ENCODE measurements at places on chromosomes 2 and 18.
A peak's percentile ranks its signal among the peaks of the same experiment; 100 is the strongest.

DNA sequence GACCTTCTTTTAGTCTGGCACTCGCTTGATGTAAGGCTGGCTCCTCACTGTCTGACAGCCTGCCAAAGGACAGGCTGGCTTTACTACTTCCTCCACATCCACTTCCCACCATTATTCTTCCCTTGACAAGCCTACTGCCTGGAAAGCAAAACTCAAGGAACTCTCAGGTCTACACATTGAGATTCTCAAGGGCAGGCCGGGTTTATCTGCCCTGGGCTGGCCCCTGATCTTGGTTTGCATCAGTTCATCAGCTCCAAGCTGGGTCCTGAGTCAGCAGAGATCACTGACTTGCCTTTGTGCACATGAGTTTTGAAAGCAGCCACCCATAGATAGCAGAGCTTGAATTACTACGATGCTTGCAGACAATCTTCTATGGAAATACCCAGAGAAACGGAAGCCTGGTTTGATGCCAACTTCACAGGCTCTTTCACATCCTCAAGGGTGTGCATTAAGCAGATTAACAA, 53.9 kb downstream of the KCTD18 start:
- no peaks in the 10 kb centered on the region for H3K27me3 ChIP-seq
- peak overlapping the region; percentile 21 for H3K4me3 ChIP-seq

DNA sequence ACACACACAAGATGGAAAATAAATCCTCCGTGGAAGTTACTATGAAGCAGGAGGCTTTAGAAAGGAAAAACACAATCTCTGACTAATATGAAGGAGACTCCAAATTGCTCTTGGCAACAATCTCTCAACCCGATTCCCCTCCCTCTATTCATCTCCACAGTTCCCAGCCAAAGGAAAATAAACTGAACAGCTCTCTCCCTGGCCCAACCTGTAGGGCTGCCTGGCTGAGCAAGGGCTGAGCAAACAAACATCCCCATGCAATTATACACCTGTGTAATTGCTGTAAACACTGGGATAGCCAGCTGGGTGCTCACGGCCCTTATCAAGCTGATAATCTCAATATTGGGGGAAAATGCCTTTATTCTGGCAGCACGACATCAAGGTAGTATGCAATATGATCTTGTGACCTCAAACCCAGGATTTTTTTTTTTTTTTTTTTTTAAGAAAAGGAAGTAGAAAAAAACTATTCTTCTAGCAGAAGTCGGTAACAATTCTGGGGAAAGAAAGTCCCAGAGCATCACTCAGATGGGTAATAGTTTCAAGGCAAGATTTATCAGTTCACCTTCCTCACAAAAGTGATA, 203.3 kb upstream of the SMAD2 start:
- H3K4me3 ChIP-seq: no peak overlapping the region
- H3K27ac ChIP-seq: no peak overlapping the region
- peaks cover 4% of the 10 kb centered on the region for H3K4me1 ChIP-seq
- no peak for DNase-seq
- H3K27me3 ChIP-seq: peaks cover 46% of the 10 kb centered on the region

GRCh38 chr2:239581352-239581901, 180.6 kb upstream of the HDAC4 start:
- H3K36me3 ChIP-seq: no peaks in the 10 kb centered on the region
- H3K4me3 ChIP-seq: no peak overlapping the region
- DNase-seq: peak; percentile 7

- H3K27me3 ChIP-seq: no peaks in the 10 kb centered on the region
- no peaks in the 10 kb centered on the region for H3K36me3 ChIP-seq
- H3K27ac ChIP-seq: no peak overlapping the region
Observed at GRCh38 chr2:150909613-150910012, 352.1 kb downstream of the RBM43 start.

- no peak overlapping the region for H3K4me3 ChIP-seq
- H3K27me3 ChIP-seq: peaks cover 2% of the 10 kb centered on the region
- H3K27ac ChIP-seq: no peak overlapping the region
Observed at GRCh38 chr2:238914648-238915015, 66.7 kb downstream of the TWIST2 start.

DNA sequence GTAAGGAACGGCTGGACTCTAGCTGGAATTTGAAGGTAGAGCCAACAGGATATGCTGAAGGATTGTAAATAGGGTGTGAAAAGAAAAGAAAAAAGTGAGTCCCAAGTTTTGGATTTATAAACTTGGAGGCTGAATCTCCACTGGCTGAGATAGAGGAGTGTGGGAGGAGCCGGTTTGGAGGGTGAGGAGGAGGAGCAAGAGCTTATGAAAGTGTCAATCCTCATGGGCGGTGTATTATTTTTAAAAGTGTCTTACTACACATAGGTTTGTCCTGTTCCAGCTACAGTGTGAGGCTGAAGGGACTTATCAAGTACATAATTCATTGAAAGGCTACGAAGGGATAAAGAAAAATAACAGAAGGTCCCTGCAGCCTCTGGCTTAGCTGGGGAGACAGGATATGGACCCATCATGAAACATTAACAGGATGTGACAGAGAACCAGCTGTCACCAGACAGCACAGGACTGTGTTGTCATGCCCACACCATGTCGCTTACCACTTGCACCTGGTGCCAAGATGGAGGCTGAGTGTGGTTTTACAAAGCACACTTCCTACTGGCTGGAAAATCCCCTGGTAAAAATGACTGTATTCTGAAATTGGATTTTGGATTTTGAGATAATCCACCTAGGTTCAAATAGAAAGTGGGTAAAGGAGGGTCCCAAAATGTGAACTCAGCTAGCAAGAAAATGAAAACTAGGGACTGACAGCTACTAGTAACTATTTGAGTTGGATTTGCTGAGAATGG, 2.5 kb upstream of the MREG start:
- DNase-seq: no peak
- peaks cover 6% of the 10 kb centered on the region for H3K36me3 ChIP-seq
- H3K27ac ChIP-seq: peak overlapping the region; percentile 81

GRCh38 chr2:108967757-108968156, 21.3 kb downstream of the EDAR start:
- H3K27me3 ChIP-seq: no peaks in the 10 kb centered on the region
- no peaks in the 10 kb centered on the region for H3K36me3 ChIP-seq
- H3K4me3 ChIP-seq: no peak overlapping the region
- H3K27ac ChIP-seq: no peak overlapping the region
- H3K4me1 ChIP-seq: no peaks in the 10 kb centered on the region
- DNase-seq: no peak

GRCh38 chr18:49111191-49111988, 160.6 kb upstream of the SMAD7 start:
- no peaks in the 10 kb centered on the region for H3K4me1 ChIP-seq
- H3K36me3 ChIP-seq: peaks cover 68% of the 10 kb centered on the region
- H3K4me3 ChIP-seq: no peak overlapping the region
- no peak overlapping the region for H3K27ac ChIP-seq
- no peak for DNase-seq
- H3K27me3 ChIP-seq: no peaks in the 10 kb centered on the region

DNA sequence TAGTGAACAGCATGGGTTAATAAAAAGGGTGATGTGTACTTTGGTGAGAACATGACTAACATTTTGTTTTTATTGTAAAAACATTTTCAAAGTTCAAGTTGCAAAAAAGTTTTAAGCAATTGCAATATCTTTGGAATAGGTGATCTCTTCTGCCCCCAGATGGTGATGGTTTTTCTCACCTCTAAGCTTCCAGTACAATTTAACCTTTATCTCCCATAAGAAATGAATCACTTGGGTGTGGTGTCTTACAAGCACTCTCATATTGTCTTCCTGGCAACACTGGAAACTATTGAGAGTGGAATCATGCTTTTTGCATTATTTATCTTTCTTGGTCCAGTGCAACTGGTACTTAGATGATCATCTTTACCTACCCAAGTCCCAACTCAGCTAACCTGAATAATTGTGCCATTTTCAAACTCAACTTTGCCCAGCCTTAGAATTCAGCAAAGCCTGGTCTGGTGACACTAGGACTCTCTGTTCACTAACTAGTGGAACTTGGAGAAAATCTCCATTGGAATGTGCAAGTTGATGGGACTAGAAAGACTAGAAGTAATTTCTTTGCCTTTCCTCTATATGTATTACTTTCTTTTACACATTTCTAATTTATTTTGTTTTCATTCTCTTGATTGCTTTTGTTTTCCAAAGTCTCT, 964.7 kb upstream of the ZEB2 start:
- no peaks in the 10 kb centered on the region for H3K27me3 ChIP-seq
- H3K36me3 ChIP-seq: no peaks in the 10 kb centered on the region
- H3K27ac ChIP-seq: no peak overlapping the region
- no peak for DNase-seq
- peaks cover 7% of the 10 kb centered on the region for H3K4me1 ChIP-seq

DNA sequence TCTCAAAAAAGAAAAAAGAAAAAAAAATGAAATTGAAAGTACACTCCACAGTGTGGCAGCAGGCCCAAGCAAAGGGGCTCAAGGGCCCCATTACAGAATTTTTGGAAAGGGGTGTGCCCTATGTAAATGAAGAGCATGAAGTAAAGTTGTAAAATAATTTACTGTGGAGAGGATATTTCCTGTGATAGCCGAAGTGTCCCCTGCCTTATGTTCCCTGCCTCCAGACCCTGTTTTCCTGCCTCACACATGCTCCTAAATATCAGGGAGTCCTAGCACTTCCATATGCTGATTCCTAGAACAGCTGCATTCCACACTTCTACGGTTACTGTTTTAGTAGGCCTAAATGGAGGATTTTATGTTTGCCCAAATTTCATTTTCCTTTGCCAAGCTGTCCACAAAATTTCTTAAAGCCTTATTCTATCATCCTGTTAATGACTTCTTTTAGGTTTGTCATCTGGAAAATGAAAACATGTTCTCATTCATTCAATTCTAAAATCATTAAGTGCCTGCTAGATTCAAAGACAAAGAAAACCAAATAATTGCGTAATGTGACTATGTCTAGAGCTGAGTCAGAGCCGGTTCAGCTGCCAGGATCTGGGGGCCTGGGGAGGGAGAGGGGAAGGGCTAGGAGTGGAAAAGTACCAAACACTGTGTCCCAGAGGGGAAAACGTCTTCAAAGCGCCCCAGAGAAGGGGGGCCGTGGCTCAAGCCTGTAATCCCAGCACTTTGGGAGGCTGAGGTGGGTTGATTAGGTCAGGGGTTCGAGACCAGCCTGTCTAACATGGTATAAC, 25.9 kb upstream of the IMPA2 start:
- H3K36me3 ChIP-seq: no peaks in the 10 kb centered on the region
- H3K27me3 ChIP-seq: no peaks in the 10 kb centered on the region
- H3K4me1 ChIP-seq: no peaks in the 10 kb centered on the region
- no peak overlapping the region for H3K27ac ChIP-seq

DNA sequence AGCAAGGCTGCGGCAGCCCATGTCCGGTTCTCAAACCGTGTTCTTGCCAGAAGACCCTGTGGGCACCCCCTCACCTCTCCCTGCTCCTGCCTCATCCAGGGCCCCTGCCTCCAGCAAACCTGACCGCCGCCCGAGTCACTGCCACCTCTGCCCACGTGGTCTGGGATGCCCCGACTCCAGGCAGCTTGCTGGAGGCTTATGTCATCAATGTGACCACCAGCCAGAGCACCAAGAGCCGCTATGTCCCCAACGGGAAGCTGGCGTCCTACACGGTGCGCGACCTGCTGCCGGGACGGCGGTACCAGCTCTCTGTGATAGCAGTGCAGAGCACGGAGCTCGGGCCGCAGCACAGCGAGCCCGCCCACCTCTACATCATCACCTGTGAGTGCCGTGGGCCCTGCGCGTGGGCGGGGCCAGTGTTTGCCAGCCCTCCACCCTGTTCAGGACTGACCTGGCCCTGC, 32.2 kb downstream of the MTERF4 start:
- H3K36me3 ChIP-seq: peaks cover 21% of the 10 kb centered on the region
- no peak overlapping the region for H3K27ac ChIP-seq
- no peaks in the 10 kb centered on the region for H3K4me1 ChIP-seq
- no peak overlapping the region for H3K4me3 ChIP-seq
- no peaks in the 10 kb centered on the region for H3K27me3 ChIP-seq
- no peak for DNase-seq

DNA sequence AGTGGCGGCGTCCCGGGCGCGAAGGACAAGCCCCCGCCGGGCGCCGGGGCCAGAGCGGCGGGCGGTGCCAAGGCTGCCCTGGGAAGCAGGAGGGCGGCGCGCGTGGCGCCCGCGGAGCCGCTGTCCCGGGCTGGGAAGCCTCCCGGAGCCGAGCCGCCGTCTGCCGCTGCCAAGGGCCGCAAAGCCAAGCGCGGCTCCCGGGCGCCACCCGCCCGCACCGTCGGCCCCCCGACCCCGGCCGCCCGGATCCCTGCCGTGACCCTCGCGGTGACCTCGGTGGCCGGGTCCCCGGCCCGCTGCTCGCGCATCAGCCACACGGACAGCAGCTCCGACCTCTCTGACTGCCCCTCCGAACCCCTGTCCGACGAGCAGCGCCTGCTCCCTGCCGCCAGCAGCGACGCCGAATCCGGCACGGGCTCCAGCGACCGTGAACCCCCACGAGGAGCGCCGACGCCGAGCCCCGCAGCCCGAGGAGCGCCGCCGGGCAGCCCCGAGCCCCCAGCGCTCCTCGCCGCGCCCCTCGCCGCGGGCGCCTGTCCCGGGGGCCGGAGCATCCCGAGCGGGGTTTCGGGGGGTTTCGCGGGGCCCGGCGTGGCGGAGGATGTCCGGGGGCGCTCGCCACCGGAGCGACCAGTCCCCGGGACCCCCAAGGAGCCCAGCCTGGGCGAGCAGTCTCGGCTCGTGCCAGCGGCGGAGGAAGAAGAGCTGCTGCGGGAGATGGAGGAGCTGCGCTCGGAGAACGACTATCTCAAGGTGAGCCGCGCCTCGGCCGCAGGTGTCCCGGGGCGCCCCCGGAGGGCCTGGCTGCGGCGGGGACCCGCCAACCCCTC, 820 bp downstream of the MTCL1 start:
- H3K4me1 ChIP-seq: peaks cover 26% of the 10 kb centered on the region
- no peak overlapping the region for H3K27ac ChIP-seq
- H3K36me3 ChIP-seq: peaks cover 6% of the 10 kb centered on the region
- H3K4me3 ChIP-seq: peak overlapping the region; percentile 93
- peak; percentile 52 for DNase-seq

- H3K4me1 ChIP-seq: no peaks in the 10 kb centered on the region
- no peaks in the 10 kb centered on the region for H3K36me3 ChIP-seq
- no peak for DNase-seq
- no peak overlapping the region for H3K27ac ChIP-seq
Observed at GRCh38 chr2:191359133-191359532, 113.9 kb downstream of the MYO1B start.

GRCh38 chr2:16525265-16525887, 140.3 kb downstream of the CYRIA start:
- H3K36me3 ChIP-seq: no peaks in the 10 kb centered on the region
- DNase-seq: no peak
- no peak overlapping the region for H3K4me3 ChIP-seq

DNA sequence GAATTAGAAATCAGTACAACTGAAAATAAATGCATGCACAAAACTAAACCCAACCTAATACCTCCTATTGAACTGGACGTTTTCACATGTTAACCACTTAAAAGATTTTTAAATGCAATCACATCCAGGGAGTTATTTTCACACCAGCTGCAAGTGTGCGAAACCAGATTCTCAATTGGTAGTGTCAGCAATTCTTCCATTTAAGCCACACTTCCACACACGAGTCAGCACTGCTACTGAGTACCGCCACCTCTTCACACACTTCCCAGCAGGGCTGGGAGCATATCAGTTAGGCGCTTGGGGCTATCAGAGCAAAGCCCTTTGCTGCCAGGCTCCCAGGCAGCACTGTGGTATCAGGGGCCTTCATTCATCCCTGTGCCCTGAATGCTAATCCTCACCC, 14.2 kb downstream of the ERCC3 start:
- no peak overlapping the region for H3K27ac ChIP-seq
- no peak overlapping the region for H3K4me3 ChIP-seq
- peaks cover 96% of the 10 kb centered on the region for H3K36me3 ChIP-seq
- no peaks in the 10 kb centered on the region for H3K27me3 ChIP-seq

GRCh38 chr2:173922760-173923159, 42.4 kb downstream of the SP3 start:
- H3K27me3 ChIP-seq: no peaks in the 10 kb centered on the region
- no peak for DNase-seq
- peaks cover 39% of the 10 kb centered on the region for H3K36me3 ChIP-seq
- no peak overlapping the region for H3K4me3 ChIP-seq
- peaks cover 49% of the 10 kb centered on the region for H3K4me1 ChIP-seq

Data from activated B cell treated with CpG ODN at 0.5 μM for 24 hours (primary cell).